ENCODE measurements at places on chromosomes 1 and 21.

- DNase-seq = no peak
Measured at GRCh38 chr1:91736146-91736714, 149.7 kb downstream of the TGFBR3 start.

DNA sequence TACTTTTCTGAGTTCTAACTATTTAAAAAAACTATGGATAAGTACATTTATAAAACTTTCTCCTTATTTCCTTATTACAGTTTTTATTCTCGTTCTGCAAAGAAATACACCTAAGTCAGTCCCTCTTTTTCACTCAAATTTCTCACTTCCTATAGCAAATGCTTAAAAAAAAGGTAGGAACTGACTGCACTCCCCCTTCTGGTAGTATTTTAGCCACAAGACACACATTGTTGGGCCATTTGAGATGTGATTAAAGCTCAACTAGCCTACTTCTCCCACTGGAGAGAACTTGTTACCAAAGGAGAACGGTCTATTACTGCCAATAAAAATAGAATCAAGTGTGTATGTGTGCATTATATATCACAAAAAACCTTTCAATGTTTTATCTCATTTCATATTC lies 521.9 kb upstream of the PRMT6 start:
- DNase-seq = no peak

- DNase-seq = peak; percentile 86
Measured at GRCh38 chr1:26723013-26723991, 27.5 kb downstream of the ARID1A start.

DNA sequence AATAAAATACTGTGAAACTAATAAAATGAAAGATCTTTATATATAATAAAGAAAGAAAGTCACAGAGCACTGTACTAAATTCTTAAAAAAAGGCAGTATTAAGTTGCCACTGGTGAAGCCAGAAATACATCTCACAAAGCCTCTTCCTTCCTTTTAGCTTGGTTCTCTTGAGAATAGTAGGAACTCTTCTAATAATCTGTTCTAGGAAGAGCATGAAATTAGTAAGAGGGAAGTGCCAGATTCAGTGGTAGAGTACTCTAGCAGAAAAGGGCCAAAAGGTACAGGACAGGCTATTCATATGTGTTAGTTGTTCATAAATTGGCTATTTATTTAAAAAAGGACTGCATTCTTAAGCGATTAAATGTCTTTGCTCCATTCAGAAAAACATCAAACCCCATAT lies 33.7 kb downstream of the CTTNBP2NL start:
- DNase-seq = no peak

- no peak for DNase-seq
Measured at GRCh38 chr21:40507978-40508377, 339.0 kb downstream of the DSCAM start.

GRCh38 chr1:107842241-107842640 lies 122.7 kb downstream of the VAV3 start:
- DNase-seq = no peak

DNA sequence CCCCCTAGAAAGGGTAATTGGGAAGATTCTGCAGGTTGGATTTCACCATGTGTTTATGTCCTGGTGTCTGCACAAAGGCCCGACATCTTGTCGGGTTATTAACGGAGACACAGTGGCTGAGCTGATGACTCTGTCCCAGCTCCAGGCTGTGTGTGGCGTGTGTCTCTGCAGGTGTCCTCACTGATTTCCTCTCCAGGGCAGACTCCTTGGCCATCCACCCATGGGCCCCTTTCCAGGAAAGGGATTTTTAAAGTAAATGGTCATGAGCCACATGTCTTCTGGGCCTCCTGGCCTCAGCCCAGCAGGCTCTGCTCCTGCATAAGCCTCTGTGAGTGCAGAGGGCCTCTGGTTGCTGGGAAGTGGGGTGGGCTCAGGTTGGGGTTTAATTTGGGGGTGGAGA lies 418.7 kb upstream of the VAMP3 start:
- DNase-seq = no peak

- no peak for DNase-seq
Measured at GRCh38 chr1:52240592-52241210, 98.8 kb downstream of the ZFYVE9 start.

GRCh38 chr1:205444300-205444930 lies 11.4 kb downstream of the BLACAT1 start:
- no peak for DNase-seq

- no peak for DNase-seq
Measured at GRCh38 chr1:82240571-82240970, 439.8 kb downstream of the ADGRL2 start.

GRCh38 chr1:78712467-78713051 lies 62.9 kb downstream of the IFI44 start:
- DNase-seq = no peak

GRCh38 chr1:31266547-31266946 lies 26.9 kb upstream of the NKAIN1 start:
- DNase-seq = no peak

DNA sequence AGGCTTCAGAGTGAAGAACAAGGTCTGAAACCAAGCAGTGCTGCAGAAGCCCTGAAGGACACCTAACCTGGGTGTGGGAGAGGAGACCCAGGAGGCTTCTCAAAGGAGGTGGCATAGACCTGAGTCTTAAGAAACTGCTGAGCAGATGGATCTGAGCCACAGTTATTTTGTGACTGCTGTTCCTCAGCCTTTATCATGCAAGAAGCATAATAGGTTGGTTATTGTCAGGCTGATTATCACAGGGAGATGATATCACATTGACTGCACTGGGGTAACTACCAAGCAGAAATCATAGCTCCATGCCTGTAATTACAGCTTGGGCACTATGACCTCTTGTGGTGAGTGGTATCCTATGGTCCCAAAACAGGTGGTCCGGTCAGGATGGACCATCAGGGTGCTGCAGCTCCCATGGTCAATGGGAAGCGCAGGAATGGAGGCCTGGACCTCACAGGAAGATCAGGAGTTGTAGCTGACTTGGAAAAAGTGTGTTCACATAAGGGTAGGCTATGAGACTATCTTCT lies 11.5 kb upstream of the ATP2B4 start:
- DNase-seq = no peak

- DNase-seq = no peak
Measured at GRCh38 chr1:112628516-112628915, 8.9 kb downstream of the CAPZA1 start.

DNA sequence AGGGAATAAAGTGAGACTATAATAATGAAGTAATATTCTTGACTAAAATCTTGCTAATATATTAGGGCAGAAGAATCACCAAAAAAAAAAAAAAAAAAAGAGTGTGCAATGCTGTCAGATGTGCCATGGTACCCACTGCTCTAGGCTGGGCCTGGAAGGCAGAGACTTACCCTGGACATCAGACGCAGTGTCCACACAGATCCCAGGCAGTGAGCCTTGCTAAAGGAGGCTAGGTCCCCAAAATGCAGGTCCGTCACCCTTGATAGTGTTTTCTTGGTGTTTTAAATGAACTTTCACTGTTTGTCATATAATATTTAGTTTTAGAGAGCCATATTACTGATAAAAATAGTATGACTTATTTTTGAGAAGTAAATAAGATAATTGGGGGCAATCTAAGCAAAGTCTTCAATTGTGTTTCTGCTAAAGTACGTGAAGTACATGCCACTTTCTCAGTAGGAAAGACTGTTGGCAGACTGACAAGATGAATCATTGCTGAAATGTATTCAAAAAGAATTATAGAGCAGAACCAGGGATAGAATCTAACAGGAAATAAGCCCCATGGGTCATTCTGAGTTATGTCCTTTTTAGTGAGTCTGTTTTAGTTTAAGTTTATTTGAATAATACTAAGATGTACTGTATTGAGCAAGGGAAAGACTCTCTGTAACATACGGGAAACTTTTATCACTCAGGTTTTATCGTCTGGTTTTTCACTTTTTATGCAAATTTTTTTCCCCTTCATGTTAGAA lies 74.6 kb upstream of the PDC start:
- no peak for DNase-seq

DNA sequence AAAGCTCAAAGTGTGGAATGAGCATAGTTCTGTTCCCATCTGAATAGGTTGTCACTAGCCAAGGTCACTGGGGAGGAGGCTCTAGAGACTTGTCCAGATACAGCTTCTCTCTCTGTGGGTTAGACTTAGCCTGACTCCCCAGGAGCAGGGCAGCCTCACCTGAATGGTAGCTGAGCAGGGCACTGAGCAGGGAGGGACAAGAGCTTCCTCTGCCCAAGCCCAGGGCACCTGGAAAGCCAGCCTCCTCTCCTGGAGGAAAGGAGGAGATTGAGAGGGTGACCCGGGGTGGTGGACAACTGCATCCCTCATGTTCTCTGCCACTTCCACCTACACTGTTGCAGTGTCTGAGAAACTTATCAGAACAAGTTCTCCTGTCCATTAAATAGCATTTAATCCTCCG lies 59.0 kb upstream of the F3 start:
- no peak for DNase-seq

DNA sequence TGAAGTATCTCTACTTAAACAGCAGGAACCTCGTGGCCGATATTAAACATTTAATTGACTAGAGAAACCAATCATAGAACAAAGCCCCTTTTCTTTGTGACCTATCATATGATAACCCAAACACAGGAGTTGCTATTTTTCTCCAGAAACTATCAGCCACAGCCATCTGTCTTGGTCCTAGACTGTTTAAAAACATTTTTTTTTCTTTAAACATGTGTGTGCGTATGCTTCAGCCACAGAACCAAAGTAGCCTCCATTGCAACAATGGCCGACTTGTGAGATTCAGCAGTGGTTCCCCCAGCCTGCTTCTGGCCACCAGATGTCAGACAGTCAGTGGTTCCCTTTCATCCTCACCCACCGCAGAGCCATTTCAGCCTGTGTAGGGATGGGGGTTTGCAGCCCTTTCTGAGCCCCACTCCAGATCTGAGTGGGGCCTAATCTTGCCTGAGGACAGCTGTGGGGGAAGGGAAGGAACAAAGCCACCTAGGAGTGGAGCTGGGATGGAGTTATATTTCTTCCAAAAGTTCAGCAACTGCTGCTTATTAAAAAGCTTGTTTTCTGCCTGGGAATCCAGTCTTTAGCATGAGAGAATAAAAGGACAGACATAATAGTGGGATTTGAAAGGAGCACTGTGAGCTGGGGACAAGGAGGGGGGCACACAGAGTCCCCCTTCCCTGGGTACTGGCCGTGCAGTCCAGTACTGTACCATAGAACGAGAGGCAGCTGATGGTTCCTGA lies 11.7 kb upstream of the IGSF3 start:
- DNase-seq = no peak

DNA sequence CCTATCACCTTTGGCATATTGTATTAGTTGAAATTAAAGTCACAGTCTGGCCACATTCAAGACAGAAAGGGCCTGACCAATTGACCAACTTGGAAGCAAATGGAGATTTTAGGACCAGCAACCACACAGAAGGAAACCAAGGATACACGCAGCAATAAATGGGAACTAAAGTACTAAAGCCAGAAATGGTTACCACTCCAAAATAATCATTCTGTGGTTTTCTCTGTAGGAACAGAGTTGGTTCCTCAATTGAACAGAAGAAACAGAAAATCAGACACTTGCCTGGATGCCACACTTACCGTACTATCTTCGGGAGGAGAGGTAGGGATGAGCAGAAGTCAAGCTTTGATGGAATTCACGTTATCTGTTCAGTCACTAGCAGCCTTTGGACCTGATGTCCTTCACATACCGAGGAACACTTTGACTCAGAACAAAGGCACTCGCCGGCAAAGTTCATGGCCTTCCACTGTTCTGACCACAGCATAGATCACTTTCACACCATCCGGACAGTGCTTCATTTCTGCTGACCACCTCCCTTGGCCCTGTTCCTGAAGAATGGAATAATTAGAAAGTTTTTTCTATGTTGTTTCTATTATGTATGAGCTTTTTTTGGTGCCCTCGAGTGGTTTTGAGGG lies 96.9 kb downstream of the LPAR3 start:
- DNase-seq = no peak

GRCh38 chr1:228082918-228083870 lies 686 bp downstream of the ARF1 start:
- no peak for DNase-seq

DNA sequence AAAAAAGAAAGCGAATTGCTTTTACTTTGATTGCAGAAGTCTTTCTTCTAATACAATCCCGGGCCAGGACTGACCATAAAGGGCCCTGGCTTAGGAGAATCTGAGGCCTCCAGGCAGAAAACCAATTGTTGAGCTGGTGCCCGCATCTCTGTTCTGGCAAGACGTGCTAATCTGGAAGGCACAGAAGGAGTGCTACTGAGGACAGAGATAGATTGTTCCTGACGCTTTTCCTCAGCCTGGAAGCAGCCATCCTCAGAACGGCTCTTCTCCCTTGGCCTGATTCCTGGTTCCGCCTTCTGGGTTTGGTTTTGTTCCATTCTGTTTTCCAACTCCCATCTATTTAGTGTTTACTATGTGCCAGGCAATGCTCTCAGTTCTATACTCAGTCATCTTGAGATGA lies 44.8 kb upstream of the SPOCD1 start:
- no peak for DNase-seq

GRCh38 chr1:218874313-218874712 lies 299.4 kb upstream of the LYPLAL1 start:
- DNase-seq = no peak

- no peak for DNase-seq
Measured at GRCh38 chr1:246608616-246609376, 42.5 kb downstream of the CNST start.

DNA sequence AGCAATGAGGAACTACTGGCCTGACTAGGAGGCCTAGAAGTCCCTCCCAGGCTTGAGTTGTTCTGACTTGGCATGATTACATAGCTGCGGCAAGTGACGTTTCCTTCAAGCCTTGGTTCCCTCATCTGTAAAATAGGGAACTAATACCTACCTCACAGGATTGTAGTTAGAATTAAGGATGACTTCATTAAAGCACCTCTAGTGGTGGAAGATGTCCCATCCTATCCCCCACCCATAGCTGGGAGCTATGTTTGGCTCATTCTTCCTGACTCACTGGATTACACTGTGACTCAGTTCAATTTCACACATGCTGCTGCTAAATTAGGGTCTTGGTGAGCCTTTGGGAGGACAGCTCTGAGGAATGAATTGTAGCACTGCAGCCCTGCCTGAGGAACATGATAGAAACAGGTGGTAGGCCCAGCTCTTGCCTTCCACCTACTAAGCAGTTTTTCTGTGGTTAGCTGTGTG lies 6.0 kb upstream of the SHISA4 start:
- DNase-seq = no peak

- DNase-seq = no peak
Measured at GRCh38 chr1:177737456-177737855, 232.4 kb downstream of the SEC16B start.

- no peak for DNase-seq
Measured at GRCh38 chr1:150954708-150955107, 19.9 kb downstream of the CERS2 start.

DNA sequence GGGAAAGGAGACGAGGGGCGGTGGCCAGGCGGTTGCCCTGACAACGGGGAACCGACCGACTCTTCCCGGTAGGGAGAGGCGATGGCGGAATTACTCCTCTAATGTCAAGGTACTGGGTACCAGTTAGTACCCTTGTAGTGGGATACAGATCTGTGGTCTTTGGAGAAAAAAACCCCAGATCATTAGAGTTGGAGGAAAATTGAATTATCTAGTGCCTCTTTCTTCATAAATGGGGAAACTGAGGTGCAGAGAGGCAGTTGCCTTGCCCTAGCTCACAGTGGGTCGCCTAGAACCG lies 545 bp upstream of the PEF1 start:
- no peak for DNase-seq

Measured in coronary artery (tissue), 2 donors.